NCI-H510A (cell line): ENCODE measurements at places on chromosomes 1 and 21.

- DNase-seq: no peak
Observed at GRCh38 chr1:1752190-1752589, 26.1 kb downstream of the NADK start.

- DNase-seq: no peak
Observed at GRCh38 chr1:41827991-41828570, 90.6 kb downstream of the HIVEP3 start.

DNA sequence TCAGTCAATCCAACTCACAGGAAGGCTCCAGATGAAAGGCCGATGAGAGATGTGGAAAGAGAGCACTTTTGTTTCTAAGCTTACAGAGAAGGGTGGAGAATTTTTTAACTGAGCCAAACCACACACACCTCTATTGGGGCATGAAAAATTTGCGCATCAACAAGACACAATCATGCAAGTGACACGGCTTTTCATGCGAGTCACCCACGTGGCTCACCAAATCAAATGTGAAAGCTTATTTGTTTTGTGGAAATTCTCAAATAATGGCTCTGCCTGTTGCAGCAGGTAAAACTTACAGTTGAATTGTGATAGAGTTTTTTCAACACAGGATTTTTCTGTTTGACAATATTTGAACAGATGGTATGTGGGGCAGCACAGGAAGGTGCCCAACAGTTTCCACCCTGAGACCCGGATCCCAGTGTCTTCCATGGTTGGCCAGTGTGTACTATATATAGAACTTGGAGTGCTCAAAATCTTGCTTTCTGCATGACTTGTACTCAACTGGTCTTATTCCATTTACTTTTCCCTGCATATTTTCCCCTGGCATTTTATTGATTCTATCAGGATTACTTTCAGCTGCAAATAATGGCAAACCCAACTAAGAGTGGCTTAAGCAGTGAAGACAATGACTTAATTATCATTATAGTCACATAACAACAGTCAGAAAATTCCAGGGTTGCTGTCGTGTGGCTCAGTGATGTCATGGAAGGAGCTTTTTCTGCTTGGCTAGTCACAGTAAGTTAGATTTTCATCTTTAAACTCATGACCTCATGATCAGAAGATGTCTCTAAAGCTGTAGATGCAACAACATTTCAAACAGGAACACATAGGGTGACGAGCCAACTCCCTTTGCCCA lies 90.6 kb upstream of the SIM2 start:
- DNase-seq: no peak

DNA sequence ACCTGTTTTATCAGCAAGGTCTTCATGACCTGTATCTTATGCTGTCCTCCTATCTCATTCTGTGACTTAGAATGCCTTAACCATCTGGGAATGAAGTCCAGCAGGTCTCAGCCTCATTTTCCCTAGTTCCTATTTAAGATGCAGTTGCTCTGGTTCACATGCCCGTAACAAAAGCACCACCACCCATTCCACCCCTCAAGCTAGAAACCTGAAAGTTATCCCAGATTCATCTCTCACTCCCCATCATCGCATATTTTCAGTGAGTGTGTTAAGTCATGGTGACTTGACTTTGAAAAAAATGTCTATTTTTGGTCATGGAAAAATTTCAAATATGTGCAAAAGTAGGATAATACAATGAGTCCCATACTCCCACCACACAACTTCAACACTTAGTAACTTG lies 11.7 kb downstream of the HMGN2 start:
- no peak for DNase-seq

GRCh38 chr1:241985787-241986186 lies 13.1 kb downstream of the MAP1LC3C start:
- no peak for DNase-seq

DNA sequence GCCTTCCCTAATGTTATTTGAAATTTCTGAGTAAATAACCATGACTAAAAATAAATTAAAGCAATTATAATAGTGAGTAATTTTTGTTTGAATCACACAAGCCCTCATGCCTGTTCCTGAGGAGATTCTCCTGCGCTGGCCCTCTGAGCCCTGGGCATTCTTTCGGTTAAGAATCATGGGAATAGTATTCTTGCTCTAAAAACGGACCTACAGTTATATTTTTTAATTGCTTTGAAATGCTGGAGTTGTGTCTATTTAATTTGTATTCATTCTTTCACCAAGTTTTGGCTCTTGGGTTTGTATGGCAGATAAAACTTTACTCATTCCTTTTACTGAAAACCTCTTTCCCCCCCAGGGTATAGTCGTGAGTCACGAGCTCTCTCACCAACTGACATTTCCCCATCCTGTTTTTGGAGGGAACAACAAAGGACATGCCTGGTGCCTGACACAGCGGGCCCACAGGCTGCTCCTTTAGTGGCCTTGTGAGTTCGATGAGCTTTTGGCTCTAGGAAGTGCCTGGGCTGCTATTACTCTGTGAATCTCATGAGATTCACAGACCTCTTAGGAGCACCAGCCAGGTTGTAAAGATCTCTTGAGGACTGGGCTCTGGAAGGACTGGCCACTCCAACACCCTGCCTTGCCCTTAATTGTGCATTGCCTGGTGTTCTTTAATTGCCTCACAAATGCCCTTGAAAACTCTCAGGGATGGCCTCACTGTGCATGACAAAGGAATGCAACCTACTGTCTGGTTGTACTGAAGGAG lies 58.6 kb downstream of the DDR2 start:
- no peak for DNase-seq

DNA sequence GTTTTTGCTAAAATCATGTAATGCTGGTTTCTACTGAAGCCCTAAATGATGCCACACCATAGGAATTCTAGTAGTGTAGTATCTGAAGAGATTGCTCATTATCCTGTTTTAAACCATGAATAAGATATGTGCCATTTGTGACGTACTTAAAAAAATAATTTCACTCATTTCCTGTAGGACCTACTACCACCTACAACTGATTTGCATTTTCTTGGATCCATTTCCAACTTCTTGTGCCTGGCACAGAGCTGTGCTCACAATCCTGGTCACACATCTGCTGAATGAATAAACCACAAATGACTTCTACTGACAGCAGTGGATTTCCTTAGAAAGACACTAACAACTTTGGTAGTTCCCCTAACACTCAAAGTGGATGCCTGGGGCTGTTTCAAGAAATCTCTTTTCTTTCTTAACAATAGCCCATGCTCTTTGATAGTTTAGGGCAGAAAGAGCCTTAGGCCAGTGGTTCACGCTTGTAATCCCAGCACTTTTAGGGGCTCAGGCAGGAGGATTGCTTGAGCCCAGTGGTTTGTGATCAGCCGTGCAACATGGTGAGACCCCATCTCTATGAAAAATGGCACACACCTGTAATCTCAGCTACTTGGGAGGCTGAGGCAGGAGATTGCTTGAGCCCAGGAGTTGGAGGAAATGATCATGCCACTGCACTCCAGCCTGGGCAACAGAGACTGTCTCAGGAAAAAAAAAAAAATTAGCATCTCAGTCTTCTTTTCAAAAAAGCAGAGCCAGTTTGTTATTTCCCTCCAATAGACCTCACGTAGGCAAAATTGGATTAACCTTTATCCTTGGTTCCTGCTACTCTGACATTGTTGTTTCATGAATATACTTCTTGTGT lies 13.0 kb upstream of the BATF3 start:
- no peak for DNase-seq

GRCh38 chr1:2379733-2380404 lies 11.5 kb downstream of the MORN1 start:
- no peak for DNase-seq

DNA sequence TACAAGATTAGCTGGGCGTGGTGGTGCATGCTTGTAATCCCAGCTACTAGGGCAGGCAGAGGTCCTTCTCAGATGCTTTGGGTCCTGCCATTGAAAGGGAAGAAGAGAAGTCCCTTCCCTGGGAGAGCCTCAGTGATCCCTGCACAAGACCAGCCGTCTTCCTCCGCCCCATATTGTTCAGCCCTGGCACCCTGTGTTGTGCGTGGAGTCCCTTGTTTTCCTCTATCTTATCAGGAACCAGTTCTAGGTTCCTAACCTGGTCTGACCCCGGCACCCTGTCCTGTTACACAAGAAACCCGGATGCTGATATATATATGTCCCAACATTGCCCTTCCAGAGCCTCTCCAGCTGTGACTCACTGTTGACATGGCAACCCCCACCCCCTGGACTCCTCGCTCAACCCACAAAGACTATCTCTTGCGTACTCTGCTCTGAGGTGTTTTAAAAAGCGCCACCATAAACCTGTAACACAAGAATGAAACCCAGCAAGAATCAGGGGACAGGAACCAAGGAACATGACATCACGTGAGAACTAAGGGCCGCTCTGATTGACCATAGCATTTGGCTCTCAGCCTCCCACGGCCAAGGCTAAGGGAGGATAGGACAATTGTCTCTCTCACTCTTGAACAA lies 4.8 kb downstream of the MX2 start:
- peak; percentile 44 for DNase-seq

GRCh38 chr21:44893948-44894656 lies 20.6 kb upstream of the PTTG1IP start:
- DNase-seq: no peak

DNA sequence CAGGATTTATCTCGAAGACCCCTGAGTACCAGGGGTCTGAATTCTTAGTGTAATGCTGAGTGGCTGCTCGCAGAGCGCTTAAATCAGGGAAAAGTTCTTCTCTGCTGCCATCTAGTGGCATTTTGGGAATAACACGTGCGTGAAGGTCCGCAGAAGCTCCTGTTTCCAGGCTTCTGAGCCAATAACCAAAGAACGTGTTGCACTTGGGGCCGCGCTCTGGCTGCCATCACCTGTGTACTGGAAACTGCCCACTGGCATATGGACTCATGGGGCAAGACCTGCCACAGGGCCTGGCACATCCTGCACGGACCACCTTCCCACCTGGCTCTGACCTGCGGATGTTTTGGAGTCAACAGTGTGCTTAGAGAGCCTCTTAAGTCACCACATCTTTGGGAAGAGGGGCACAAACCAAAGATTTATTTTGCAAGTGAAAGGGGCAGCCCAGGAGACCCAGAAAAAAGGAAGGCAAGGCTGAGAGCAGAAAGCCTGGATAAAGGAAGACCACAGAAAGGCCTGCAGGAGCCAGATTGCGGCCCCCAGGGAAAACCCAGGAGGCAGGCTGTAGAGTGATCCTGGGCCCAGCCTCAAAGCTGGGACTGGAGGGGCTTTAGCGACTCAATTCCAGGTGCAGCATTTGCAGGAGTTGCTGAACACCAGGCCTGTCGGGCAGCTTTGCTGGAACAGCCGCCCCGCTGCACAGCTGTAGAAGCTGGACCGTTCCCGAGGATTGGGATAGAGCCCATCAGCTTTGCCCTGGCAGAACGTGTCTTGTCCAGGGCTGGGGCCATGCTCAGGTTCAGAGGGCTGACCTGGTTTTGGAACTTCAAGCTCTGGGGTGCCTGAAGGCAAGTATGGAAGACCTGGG lies 13.0 kb downstream of the CHIT1 start:
- peak; percentile 29 for DNase-seq

GRCh38 chr1:178713259-178713658 lies 11.8 kb upstream of the RALGPS2 start:
- DNase-seq: no peak

- DNase-seq: no peak
Observed at GRCh38 chr1:84379917-84380180, 18.4 kb upstream of the DNASE2B start.

GRCh38 chr1:209648346-209648745 lies 3.9 kb downstream of the LAMB3 start:
- DNase-seq: no peak

GRCh38 chr1:204032642-204033235 lies 40.2 kb upstream of the SOX13 start:
- no peak for DNase-seq

DNA sequence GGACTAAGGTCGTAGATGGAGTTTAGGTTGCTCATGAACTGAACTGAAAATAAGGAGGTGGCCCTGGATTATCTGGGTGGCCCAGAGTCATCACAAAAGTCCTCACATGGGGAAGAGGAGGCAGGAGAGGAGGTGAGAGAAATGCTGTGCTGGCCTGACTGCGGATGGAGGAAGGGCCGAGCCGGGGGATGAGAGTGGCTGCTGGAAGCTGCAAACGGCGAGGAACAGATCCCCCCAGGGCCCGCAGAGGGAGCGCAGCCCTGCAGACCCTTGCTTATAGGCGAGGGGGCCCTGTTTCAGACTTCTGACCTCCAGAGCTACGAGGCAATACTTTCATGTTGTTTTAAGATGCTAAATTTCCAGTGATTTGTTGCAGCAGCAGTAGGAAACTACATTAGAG lies 102.7 kb upstream of the C1orf174 start:
- no peak for DNase-seq

- DNase-seq: no peak
Observed at GRCh38 chr1:161702250-161702649, 4.8 kb upstream of the FCRLA start.

- DNase-seq: no peak
Observed at GRCh38 chr1:18200918-18201317, 93.3 kb downstream of the IGSF21 start.

DNA sequence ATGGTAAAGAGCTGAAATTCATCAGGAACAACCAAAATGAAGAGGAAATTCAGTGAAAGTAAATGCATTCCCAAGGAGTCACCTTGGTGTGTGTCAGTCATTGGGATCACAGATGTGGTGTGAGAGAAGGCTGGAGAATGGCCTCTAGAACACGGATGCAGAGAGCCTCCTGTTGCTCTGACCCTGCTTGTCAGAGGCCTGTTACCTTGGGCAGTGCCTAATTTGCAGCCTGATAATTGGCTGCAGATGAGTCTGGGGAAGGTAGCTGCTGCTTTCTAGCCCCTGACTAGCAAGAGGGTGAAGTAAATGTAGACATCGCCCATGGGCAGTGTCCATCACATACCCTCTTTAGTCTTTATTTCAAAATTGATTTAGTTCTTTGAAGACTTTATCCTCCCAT lies 3.3 kb downstream of the GCSAML start:
- no peak for DNase-seq

DNA sequence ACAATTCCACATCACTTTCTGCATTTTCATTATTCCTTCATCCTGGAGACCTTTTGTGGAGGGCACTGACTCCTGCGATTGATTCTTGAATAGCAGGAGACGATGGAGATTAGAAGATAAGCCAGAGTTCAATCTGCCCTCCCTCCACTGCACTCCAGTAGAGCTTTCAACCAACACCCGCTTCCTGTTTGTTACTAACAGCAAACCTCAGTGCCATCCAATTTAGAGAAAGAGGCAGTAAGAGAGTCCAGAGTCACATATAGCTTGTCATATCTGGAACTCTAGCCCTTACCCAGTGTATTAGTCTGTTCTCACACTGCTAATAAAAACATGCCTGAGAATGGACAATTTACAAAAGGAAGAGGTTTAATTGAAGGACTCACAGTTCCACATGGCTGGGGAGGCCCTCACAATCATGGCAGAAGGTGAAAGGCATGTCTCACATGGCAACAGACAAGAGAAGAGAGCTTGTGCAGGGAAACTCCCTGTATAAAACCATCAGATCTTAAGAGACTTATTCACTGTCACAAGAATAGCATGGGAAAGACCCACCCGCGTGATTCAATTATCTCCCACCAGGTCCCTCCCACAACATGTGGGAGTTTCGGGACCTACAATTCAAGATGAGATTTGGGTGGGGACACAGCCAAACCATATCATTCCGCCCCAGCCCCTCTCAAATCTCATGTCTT lies 55.9 kb downstream of the PCBP3 start:
- no peak for DNase-seq
